GM12878 (cell line): ENCODE measurements at places on chromosomes 7 and 10. TPM values are rescaled to one million over a fixed set of nuclear protein-coding genes. Genes with fewer than 3 reads are reported as not detected.

Gene CEP41
- 43.0 and 45.3 TPM in 2 replicates for polyA plus RNA-seq

Gene CELF2
- 129 and 137 TPM in 2 replicates for polyA plus RNA-seq

Gene FAM200A
- 6.6 and 9.9 TPM in 2 replicates for polyA plus RNA-seq

Gene TMEM184A
- polyA plus RNA-seq, result not detected in 2 replicates

Gene BICC1
- polyA plus RNA-seq, result 0.10 TPM in 1 of 2 replicates, not detected in the other

Gene CCL24
- polyA plus RNA-seq, result not detected in 2 replicates

Gene VENTX
- polyA plus RNA-seq, result 0.05 TPM in 1 of 2 replicates, not detected in the other

Gene GIMAP5
- 3.1 and 3.8 TPM in 2 replicates for polyA plus RNA-seq

Gene PRR15
- polyA plus RNA-seq, result not detected in 2 replicates

Gene SCIN
- 1.2 and 1.3 TPM in 2 replicates for polyA plus RNA-seq

Gene OR6B1
- not detected in 2 replicates for polyA plus RNA-seq

Gene KNDC1
- polyA plus RNA-seq, result 0.03 TPM in 1 of 2 replicates, not detected in the other
